NCI-H345 (cell line): ENCODE measurements at places on chromosomes 4 and X.

- DNase-seq = no peak
Observed at GRCh38 chr4:4995908-4996265, 23.4 kb downstream of the CYTL1 start.

DNA sequence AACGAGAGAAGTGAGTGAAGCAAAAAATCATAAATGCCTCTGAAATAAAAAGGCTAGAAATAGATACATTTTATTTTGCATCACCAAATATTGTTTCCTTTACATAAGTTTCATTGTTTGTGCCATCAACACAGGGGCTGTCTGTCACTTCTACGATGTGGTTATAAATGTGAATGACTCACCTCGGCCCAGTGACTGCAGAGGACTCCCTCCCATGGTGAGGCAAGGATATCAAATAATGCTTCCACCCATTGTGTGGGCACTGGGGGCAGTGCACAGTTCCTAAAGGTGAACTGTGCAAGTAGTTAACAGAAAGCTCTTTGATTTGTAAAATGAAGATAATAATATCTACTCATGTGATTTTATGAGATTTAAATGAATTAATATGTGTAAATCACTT, 230.3 kb upstream of the NEIL3 start:
- DNase-seq = no peak

- DNase-seq = no peak
Observed at GRCh38 chrX:50888884-50889283, 21.7 kb upstream of the BMP15 start.

DNA sequence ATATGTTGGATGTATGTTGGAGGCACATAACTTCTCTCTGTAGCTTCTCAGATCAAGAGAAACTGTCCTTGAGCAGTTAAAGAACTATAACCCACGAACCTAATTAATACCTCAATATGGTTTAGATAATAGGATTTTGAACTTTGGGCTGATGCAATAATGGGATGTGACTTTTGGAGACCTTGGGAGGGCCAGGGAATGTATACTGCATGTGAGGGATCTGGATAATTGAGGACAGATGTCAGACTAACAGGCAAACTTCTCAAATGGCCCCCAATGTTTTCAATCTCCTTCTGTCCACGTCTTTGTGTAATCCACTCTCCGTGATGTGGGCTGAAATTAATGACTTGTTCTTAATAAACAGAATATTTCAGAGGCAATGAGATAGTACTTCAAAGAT, 202.2 kb upstream of the FAT4 start:
- no peak for DNase-seq

DNA sequence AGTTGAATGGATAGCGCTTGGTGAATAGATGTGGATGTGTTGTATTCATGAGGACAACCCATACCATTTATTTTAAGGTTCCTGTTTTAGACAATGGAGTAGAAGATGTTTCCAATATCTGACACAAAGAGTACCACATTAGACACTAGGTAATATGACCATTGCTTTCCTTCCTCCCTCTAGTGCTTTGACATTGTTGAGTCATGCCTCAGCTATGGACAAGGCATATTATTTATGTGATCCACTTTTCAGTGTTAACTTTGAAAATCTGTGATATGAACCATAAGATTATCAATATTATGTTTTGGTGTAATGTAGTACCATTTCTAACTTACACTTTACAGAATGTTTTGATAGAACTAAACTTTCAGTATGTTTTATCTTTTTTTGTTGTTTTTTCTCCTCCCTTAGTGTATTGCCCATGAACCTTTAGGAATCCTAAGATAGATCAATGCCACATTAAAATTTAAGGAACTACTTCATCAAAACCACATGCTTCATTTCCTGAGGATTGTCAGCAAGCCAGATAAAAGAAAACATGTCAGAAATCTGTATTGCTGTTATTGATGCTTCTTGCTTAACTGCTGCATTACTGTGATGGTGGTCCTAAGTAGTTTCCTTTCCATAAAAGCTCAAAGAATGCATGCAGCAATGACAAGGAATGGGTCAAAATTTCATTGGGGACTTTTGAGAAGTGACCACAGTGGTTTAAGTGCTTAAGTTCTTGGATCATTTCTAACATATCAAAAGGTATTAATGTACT, 105.0 kb downstream of the PCDH7 start:
- DNase-seq = no peak
